ENCODE measurements at places on chromosomes 2 and 18.
A peak's percentile ranks its signal among the peaks of the same experiment; 100 is the strongest.

DNA sequence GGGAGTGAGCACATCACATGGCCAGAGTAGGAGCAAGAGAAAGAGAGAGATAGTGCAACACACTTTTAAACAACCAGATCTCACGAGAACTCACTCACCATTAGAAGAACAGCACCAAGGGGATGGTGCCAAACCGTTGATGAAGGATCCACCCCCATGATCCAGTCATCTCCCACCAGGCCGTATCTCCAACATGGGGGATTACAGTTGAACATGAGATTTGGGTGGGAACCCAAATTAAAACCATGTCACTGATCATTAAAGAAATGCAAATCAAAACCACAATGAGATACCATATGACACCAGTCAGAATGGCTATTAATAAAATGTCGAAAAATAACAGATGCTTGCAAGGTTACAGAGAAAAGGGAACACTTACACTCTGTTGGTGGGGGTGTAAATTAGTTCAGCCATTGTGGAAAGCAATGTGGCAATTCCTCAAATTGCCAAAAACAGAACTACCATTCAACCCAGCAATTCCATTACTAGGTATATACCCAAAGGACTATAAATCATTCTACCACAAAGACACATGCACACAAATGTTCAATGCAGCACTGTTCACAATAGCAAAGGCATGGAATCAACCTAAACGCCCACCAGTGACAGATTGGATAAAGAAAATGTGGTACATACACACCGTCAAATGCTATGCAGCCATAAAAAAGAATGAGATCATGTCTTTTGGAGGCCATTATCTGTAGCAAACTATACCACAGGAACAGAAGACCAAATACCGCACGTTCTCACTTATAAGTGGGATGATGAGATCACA is 137.1 kb downstream of the COL6A3 start:
- no peak for DNase-seq

DNA sequence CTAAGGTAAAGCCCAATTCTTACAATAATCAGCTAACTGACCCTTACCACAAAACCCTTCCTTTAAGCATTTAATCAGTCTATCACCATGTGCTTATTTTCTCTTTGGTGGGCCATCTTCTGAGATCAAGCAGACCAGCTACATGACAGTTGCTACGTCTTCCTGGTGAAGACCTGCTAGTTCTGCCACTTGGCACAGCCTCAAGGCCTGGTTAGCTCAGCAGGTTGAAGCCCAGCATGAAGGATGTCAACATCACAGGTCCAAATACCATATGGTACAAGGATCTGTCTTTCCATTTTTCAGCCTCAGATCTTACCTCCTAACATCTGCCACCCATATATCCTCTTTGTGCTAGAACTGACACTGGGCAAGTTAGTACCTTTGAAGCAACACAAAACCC is 636.9 kb downstream of the LRP1B start:
- no peak for DNase-seq

DNA sequence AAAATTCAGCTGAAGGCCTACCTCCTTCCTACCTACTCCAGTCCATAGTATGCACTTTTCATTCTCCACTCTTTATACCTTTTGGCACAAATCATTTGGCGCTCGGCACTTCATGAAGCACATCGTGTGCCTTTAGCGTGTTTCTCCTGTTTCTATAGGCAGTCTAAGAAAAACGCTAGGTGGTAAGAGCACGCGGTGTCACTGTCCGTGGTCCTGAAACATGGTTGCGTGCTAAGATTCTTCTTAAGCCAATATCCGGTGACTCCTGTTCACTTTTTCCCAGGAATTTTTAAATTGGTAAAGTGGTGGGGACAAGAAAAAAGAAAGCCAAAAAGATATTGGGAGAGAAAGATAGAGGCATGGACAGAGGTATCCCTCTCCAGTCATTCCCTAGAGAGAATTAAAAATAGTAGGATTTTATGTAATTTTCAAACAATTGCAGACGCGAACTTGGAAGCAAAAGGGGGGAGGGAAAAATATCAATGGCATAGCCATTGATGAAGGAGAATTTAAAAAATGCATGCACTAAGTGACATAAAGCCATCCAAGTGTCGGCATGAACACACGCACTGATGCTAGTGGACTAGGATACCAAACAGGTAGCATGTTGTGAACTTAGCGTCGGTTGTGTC is 1.4 kb upstream of the CTNNA2 start:
- DNase-seq = no peak

- no peak for DNase-seq
These were observed 29.8 kb downstream of the EPC2 start for GRCh38 chr2:148674063-148675020.

DNA sequence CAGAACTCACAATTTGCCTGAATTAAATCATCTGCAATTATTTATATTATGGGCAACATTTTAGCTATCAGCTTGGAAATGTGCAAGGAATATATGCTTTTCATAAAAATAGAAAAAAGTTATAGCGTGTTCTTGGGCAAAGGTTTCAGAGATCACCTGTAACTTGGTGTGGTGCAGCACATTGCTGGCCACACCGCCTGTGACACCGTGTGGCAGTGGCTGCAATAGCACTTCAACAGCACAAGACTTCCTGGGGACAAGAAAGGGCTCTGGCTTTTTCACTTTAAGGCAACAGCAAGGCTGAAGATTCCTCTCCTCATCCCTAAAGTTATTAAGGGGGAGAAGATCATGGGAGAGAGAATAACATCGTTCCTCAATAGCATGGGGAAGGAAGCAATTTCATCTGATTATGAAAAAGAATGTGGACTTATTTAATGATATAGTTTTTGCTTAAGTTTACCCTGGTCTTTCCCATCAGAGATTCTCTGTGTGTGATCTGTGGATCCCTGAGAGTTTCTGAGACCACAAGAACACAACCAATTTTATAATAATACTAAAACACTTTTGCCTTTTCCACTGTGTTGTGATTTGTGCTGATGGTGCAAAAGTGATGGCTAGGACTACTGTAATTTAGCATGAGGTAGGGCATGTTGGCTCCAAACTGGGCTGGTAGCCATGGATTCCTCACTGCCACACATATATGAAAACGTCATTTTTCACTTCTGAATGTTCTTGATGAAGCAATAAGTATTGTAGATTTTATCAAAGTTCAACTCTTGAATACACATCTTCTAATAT is 15.0 kb upstream of the SERPINB3 start:
- no peak for DNase-seq

GRCh38 chr2:221570321-221570935 is 1.7 kb downstream of the EPHA4 start:
- no peak for DNase-seq

DNA sequence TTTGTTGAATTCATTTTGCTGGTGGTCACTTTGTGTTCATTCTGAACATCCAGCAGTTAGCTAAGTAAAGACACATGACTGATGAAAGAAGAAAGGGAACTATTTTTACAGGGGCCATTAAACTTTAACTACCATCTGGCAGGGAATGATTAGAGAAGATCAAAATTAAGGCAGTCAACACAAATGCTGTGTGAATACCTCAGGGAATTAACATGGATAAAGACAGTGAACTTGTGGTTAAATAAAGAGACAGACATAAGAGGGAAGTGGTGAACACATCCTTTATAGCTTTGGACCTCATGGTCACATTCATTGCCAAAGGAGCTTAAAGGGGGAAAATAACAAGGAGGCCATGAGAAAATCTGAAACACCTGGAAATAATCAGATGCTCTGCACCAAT is 52.6 kb upstream of the ATP5MC3 start:
- DNase-seq = no peak

GRCh38 chr2:80549901-80550300 is 245.3 kb upstream of the LRRTM1 start:
- DNase-seq = no peak

GRCh38 chr18:11392980-11393885 is 216.2 kb upstream of the SLC35G4 start:
- DNase-seq = no peak

DNA sequence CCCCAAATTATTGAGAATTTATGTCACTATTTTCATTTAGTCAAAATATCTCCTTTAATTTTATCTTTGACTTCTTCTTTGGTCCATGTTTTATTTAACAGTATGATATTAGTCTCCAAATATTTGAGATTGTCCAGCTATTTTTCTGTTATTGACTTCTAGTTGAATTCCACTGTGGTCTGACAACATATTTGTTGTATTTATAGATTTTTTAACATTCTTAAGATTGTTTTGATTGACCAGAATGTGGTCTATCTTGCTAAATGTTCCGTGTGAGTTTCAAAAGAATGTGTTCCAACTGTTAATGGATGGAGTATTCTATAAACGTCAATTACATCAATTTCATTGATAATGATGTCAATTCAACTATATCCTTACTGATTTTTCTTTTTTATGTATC is 1452.1 kb downstream of the SUCLG1 start:
- DNase-seq = no peak

DNA sequence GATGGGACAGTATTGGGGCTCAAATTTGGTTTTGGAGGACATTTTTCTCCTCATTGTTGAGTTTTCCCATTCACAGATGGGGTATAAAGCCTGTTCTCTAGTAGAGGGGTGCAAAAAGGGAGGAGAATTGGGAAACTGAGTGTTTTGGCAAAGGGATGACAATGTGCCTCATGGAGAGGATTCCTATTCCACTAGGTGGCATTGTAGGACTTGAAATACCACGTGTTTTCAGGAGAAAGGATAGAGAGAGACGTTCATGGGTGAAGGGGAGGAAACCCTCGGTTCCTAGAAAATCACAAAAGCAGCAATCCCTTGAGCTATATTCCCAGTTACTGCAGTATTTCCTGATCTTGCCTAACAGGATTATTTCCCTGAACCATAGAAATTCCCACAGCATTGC is 113.7 kb upstream of the SRD5A2 start:
- DNase-seq = no peak

- DNase-seq = no peak
These were observed 518 bp upstream of the NFU1 start for GRCh38 chr2:69437751-69438154.

DNA sequence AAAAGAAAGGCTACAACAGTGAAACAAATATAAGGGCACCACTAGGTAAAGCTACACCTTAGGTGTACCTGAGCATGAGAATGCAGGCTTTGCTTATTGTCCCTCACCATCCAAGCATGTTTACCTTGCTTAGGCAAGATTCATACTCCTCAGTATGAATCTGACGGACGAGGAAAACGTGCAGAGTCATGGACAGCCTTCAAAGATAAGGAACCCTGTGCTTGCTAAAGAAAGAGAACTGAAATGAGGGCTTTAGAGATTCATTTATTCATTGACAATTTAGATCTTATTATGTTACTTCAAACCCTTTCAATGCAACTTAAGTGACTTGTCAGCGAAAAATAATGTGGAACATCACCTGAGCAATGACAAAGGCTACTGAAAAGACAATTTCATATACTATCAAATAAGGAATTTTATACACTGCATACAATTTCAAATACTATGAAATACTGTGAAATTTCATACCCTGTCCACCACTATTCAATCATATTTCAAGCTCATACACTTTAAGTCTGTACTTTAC is 21.7 kb downstream of the CLASP1 start:
- DNase-seq = no peak

DNA sequence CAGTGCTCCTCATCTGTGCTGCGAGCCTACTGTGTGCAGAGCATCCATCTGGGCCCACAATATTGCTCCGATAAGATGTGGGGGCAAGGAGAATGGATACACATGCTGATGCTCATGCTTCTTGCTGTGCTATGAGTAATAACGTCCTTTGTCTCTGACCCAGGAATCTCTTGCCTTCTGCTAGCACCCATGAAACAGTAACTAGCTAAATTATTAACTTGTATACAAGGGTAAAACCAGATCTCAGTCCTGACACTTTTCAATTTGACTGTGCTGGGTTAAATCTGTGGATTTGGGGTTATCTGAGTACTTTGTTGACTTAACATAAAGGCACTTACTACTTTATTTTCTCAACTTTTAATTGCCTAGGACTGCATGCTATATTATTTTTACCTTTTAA is 357.6 kb downstream of the SLC4A3 start:
- DNase-seq = no peak

GRCh38 chr2:8475349-8476031 is 206.4 kb upstream of the ID2 start:
- no peak for DNase-seq

DNA sequence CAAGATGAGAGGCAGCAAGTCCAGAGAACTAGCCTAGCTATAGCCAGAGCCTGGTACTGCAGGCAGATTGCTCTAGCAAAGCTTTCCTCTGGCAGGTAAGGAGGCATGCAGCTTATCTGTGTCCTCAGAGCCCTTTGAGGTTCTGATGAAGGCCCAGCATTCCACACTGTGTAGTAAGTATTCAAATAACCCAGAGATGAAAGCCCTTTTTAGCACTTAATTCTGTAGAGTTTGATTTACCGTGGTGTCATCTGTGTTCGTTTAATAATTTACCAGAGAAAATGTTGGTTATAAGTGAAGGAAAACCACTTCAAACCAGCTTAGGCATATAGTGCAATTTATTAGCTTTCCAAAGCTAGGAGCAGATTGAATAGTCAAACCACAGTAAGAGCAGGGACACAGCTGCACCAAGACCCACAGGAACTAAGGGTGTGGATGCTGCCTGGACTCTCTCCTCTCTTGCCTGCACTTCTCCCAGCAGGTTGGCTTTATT is 226.6 kb downstream of the BABAM2 start:
- no peak for DNase-seq

GRCh38 chr2:170965446-170966225 is 36.6 kb downstream of the GORASP2 start:
- no peak for DNase-seq

- no peak for DNase-seq
These were observed 62.4 kb upstream of the TNP1 start for GRCh38 chr2:216922175-216922780.

DNA sequence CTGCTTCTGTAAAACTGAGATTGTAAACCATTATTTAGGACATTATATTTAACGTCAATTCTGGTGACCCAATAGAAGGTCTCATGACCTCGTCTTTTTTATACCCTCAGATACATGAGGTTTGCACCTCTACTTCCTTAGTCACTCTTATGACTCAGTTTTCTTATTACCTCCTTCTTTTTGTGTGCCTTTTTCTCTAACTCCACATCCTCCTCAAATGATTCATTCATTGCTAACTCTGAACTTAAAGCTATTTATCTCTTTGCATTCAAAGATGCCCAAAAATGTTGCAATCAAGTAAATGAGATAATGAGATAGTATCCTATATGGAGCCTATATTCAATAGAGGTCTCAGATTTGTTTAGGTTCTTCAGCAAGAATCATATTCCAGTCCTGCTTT is 121.0 kb upstream of the KYNU start:
- no peak for DNase-seq

- no peak for DNase-seq
These were observed 49.9 kb upstream of the CALCRL start for GRCh38 chr2:187497858-187498463.

GRCh38 chr2:219109471-219109870 is 48.8 kb upstream of the IHH start:
- DNase-seq = peak; percentile 10

Measured in activated CD8-positive, alpha-beta memory T cell treated with anti-CD3 and anti-CD28 coated beads for 48 hours (primary cell).